ENCODE measurements at places on chromosomes 16 and 17.

DNA sequence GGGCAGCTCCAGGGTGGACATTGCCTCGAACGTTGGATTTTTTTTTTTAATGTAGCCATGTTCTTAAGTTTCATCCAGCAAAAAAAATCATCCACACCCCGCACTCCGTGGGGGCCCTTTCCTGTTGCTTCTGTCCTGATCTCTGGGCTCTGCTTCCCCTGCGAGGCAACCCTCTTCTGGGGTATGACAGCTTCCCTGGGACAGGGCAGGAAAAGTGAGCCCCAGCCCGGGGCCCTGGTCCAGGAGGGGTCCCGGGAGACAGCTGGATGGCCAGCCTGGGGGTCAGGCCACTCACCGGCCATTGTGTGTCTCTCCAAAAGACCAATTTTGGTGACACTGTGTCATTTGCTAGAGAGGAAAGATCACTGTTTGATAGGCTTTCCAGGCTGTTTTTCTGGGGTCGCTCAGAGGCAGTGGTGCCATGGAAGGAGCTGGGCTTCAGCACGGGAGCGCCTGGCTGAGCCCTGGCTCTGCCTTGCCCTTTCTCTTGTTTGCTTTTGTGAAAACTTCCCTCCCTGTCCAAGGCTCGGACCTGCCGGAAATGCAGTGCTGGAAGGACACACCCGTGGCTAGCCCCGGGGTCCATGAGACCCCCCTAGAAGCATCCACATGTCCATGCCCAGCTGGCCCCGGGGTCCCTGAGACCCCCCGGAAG lies 41.0 kb upstream of the CHMP6 start:
- DNase-seq: no peak

DNA sequence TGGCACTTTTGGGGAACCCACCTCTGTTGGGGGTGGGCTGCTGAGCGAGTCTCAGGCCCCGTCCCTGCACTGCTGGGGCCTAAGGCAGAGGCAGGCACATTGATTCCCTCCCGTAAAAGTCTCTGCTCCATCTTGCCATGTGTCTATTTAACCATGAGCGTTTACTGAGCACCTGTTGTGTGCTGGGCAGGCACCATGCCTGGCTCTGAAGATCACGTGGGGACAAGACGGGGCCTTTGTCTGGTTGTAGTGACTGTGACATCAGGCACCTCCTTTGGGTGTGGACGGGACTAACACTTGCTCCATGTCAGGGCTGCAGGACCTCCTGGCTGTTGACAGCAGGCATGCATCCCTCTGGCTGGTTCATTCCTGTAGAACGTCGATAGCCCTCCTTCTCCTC lies 204.7 kb upstream of the CIBAR2 start:
- DNase-seq: no peak

DNA sequence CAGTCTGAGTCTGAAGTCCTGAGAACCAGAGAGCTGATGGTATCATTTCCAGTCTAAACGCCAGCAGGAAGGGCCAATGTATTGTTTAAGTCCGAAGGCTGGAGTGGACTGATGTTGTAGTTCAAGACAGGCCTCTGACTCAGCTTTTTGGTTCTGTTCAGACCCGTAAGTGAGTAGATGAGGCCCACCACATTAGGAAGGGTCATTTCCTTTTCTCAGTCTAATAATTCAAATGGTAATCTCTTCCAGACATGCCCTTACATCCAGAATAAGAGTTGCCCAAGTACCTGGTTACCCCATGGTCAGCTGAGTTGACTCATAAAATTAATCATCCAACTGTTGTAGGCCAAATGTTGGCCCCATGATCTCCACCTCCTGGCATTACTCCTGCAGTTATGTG lies 442.6 kb upstream of the HSBP1 start:
- no peak for DNase-seq

DNA sequence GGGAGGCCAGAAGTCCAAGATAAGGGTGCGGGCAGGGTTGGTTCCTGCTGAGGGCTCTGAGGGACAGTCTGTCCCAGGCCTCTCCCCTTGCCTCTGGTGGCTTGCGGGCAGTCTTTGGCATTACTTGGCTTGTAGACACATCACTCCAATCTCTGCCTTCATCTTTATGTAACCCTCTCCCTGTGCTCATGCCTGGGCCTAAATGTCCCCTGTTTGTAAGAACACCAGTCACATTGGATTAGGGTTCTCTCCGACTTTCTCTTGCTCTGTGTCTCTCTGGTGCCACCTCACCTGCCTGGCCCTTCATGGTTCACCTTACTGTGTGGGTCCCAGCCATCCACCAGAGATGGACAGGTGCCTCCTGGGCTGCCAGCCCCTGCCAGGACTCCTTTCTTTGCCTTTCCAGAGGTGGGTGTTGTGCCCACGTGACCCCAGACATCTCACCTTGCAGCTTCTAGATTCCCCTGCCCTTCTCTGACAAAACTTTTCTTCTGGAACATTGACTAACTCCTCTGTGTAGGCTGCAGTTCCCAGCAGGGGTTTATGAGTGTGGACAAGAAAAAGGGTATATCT lies 205.8 kb downstream of the MSI2 start:
- DNase-seq: no peak

GRCh38 chr17:38897671-38898290 lies 27.6 kb upstream of the LASP1NB start:
- no peak for DNase-seq

DNA sequence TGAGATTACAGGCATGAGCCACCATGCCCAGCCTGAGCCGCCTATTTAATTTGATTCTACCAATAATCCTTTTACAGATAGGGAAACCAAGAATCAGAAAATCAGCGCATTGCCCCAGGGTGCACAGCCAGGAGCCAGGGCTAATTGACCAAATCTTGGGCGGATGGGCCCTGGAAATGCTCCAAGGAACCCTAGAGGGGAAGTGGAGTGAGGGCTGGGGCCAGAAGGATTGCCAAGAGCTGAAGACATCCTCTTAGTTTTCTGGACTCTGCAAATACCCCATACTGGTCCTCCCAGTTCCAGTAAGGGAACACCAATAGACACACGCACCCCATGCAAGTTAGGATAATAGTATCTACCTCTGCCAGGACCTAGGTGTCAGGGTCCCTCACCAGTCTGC lies 3.8 kb downstream of the FHOD1 start:
- DNase-seq: no peak

DNA sequence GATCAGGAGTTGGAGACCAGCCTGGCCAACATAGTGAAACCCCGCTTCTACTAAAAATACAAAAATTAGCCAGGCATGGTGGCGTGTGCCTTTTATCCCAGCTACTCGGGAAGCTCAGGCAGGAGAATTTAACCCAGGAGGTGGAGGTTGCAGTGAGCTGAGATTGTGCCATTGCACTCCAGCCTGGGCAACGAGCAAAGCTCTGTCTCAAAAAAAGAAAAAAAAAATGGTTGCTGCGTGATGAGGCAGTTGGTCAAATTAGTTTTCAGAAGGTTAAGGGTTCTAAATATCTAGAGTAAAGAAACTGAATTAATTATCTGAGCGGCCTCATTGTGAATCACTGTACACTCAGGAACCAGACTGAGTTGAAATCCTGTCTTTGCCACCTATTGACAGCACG lies 3.5 kb upstream of the CD68 start:
- no peak for DNase-seq

- DNase-seq: no peak
Observed at GRCh38 chr16:81583893-81584631, 139.5 kb downstream of the CMIP start.

DNA sequence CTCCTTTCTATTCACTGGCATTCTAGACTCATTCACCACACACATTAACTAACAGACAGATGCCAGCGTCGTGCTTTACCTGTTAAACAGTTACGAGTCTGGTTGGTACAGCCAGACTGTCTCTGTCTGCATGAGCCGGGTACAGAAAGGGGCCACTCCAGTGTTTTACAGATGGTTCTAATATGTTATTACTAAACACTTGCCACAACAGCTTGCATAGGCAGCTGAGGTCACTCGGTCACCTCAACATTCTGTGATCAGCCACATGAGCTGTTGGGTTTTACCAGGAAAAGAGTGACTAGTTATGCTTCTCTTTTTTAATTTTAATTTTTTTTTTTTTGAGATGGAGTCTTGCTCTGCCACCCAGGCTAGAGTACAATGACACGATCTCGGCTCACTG lies 25.2 kb downstream of the CD300A start:
- DNase-seq: no peak

GRCh38 chr17:48733632-48734328 lies 5.2 kb upstream of the HOXB13 start:
- no peak for DNase-seq
